ENCODE measurements at places on chromosomes 7 and 10.

- no peak for DNase-seq
Measured at GRCh38 chr7:134842062-134842461, 62.6 kb downstream of the CALD1 start.

- no peak for DNase-seq
Measured at GRCh38 chr7:27112955-27113949, 10.8 kb upstream of the HOXA2 start.

- DNase-seq = no peak
Measured at GRCh38 chr10:6221971-6222751, 19.4 kb downstream of the PFKFB3 start.

DNA sequence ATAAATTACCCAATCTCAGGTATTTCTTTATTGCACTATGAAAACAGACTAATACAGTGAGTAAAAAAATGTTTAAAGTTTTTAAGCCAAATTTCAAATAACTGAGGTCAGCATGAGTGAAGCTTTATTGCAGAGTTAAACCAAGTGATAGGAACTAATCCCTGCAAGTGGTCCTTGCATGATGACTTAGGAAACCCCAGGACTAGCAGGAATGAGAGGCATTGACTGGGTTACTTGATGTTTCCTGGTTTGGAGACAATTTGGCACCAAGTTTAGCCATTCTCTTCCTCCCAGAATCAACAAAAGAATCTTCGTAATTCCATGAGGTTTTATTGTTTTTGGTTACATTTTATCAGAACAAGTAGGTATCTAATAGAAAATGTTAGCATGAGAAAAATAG lies 194.2 kb downstream of the BICC1 start:
- DNase-seq = no peak

- no peak for DNase-seq
Measured at GRCh38 chr7:149735779-149736477, 37.5 kb downstream of the ZNF467 start.

DNA sequence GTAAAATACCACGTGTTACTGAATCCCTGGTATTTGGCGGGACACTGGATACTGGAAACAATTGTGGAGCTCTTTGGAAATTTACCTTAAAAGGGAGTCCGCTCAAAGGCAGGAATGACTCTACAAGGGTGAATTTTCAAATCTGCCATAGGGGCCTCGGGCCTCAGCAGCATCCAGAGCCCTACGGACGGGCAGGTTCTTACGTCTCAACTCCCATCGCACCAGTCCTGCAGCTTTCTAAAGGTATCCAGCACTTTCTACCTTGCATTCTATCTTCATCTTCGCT lies 248 bp downstream of the PSPH start:
- no peak for DNase-seq

DNA sequence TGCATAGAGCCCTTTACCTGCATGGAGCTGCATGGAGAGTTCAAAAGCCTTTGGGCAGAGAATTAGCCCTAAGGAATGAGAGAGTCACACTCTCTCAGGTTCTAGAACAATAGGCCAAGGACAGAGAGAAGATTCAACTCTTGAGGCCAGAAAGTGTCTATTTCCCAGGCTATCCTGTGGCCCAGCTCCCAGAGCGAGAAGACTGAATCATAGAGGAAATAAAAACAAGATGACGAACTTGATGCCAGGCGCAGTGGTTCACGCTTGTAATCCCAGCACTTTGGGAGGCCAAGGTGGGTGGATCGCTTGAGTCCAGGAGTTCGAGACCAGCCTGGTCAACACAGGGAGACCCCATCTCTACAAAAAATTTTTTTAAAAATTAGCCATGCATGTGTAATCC lies 18.3 kb upstream of the PODXL start:
- DNase-seq = no peak

GRCh38 chr10:123442901-123443300 lies 223.3 kb upstream of the GPR26 start:
- DNase-seq = no peak

DNA sequence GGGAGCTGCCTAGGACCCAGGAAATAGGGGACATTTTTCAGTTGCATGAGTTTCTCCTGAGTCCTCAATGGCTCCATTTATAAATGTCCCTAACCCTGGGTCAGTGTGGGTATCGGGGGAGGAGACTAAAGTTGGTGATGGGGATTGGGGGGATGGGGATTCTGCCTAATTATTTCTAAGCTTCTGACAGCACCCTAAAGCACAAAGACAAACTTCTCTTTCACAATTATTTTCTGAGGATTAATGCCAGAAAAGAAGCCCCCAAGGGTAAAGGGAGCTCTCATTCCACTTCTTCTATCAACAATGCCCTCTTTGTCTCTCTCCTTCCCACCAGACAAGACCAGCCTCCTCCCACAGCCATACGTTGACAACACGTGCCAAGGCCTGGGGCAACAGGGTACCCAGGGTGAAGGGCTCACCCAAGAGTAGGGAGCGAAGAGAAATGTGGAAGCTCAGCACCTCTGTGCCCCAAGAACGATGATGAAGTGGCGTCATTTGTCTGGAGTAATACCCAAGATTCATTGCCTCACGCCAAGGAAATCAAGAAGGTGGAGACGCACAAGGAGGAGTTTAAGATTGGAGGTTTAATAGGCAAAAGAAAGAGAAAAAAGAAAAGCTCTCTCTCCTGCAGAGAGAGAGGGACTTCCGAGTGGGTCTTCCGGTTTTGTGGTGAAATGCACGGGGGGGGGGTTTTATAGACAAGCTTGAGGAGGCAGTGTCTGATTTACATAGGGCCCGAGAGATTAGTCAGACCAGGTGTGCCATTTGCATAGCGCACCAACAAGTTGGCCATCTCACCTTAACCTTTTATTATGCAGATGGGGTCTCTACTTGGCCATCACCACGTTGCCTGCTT lies 14.4 kb upstream of the GJC3 start:
- no peak for DNase-seq

- peak; percentile 52 for DNase-seq
Measured at GRCh38 chr7:69651101-69651590, 52.9 kb downstream of the AUTS2 start.

GRCh38 chr10:102133373-102134195 lies 744 bp downstream of the PPRC1 start:
- DNase-seq = peak; percentile 76

DNA sequence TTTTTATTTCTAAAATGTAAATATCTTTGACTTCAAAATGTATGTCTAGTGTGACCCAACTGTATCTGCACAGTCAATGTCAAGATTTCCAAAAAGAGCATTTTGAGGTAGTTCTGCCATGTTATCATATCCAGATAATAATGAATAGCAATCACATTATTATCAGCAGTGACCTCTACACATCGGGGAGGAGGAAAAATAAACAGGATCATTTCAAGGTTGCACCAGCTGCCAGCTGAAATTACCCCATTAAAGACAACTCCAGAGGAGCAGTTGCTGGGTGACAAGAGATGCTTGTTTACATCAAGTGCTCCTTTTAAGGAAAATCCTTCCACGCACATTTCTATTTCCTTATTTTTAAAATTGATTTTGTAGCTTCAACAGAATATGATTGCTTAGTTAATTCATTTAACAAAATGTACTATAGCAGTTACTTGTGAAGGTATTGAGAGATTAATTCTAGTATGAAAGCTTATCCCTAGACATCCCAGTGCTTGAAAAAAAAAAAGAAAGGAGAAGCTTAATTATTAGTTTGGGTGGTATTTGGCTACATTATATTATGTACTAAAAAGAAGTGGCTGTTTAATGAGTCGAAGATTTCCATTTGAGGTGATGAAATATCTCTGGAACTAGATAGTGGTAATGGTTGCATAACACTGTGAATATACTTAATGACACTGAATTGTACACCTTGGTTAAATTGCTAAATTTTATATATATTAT lies 19.3 kb upstream of the SLC35G1 start:
- no peak for DNase-seq

DNA sequence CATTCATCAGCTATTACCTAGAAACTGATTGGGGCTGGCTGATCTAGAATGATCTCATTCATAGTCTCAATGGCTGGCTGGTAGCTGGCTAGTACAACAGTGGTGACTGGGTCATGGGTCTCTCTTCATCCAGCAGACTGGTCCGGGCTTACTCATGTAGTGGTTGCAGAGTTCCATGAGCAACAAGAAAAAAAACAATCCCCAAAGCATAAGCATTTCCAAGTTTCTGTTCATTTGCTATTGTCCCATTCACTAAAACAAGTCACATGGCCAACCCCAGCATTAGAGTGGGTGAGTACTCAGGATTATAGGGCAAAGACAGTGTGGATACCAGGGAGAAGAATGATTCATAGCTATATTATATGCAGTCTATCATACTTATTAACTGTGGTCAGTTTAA lies 85.2 kb upstream of the SEMA3C start:
- no peak for DNase-seq

GRCh38 chr10:13788711-13789447 lies 202.1 kb downstream of the PRPF18 start:
- no peak for DNase-seq

GRCh38 chr7:43211693-43212092 lies 99.2 kb downstream of the HECW1 start:
- no peak for DNase-seq

DNA sequence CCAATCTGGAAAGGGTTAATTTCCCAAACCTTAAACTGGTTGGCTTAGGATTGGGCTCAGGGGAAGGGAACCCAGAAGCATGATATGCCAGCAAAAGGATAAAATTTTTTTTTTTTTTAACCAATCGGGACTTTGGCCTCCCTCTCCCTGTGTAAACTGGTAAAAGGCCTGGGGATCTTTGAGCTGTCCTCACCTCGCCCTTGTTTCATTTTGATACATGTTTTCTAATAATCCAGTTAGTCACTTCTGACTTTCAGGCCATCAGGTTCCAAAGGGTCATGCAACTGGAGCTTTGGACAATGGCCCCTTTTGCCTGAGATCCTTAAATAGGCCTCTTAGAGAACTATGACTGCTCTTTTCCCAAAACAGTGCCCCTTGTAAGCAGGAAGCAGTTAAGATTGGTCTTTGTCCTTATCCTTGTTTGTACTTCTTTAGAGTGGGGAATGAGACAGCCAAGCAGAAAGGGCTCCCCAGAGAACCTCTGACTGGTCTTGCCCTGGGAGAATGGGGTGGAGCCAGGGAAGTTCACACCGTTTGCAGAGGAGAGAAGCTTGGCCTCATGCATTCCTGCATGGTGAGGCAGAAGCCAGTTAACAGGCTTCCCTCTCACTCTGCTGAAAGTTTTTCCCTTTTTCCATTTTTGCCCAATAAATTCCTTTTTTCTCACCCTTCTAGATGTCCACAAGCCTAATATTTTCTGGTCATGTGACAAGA lies 424.2 kb upstream of the CNTNAP2 start:
- DNase-seq = no peak

DNA sequence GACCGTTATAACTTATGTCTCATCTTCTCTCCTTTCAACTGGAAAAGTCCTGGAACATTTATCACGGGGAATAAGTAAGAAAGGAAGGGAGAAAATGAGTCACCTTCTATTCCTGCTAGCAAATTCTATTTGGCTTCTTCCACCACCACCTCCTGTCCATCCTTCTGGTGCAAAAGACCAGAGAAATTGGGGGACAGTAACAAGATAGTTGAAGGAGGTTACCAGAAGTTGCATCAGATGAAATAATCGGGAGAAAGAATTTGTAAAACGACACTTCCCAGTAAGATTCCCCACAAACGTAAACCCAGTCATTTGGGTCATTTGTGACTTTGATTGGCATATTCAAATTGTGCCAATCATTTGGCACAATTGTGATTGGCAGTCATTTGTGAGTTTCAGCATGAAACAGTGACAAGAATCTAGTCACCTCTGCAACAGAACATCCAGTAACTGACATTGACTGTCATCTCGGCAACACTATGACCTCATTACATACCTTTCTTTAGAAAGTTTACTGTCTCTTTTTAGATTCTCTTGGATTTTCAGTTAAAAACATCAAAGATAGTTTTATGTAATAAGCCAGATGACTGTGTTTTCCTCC lies 51.3 kb upstream of the PIK3CG start:
- no peak for DNase-seq

DNA sequence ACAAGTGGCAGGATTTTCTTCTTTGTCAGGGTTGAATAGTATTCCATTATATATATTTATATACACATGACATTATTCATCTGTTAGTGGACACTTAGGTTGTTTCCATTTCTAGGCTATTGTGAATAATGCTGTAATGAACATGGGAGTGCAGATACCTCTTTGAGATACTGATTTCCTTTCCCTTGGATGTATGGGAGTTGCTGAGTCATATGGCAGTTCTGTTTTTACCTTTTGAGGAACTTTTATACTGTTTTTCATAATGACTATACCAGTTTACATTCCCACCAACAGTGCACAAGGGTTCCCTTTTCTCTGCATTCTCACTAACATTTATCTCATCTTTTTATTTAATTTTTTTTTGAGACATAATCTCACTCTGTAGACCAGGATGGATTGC lies 1.8 kb upstream of the CLCN1 start:
- DNase-seq = no peak

DNA sequence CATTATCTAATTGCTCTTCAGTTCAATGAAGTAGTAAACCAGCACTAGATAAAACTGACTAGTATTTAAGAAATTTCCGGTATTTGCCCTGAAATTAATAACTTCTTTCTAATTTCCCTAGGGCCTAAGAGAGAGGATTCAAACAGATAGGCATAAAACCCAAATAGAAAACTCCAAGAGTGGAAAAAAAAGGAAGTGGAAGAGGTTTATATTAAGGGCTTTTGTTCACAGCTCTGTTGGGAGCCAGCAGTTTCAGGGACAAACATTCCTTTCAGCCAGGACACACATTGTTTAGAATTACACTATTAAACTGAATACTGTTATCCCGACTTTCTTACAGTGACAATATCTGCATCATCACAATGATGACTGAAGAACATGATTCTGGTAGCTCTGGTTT lies 3.6 kb downstream of the ODAD2 start:
- DNase-seq = no peak

DNA sequence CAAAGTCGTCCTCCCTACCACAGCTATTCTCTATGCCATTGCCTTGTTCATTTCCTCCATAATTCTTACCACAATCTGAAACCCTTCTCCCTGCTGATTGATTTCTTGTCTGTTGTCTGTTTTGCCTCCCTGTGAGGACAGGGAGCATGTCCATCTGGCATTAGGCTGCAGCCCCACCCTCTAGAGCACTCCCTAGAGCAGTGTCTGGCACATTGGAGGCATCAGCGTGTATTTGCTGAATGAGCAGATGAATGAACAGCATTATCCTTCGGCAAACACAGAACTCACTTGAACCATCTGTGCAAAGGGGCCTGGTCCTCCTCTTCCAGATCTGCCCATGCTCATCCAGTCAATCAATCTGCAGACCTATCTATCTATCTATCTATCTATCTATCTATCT lies 5.1 kb upstream of the DMBT1 start:
- no peak for DNase-seq

DNA sequence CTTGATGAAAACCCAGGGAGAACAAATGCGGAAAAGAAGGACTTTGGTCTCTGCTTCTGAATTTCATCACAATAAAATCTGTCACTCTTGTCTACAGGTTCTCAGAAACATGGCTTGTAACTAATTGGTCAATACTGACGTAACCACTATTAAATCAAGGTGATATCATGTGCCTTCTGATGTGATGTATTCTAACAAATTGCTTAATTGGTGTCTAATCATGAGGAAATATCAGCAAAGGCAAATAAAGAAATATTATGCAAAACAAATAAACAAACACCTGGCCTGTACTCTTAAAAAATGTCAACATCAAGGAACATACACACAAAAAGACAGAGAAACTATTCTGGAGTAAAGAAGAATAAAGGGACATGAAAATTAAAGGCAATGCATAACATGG lies 1165.0 kb downstream of the NXPH1 start:
- no peak for DNase-seq
